ENCODE measurements at places on chromosomes 5 and 9.

DNA sequence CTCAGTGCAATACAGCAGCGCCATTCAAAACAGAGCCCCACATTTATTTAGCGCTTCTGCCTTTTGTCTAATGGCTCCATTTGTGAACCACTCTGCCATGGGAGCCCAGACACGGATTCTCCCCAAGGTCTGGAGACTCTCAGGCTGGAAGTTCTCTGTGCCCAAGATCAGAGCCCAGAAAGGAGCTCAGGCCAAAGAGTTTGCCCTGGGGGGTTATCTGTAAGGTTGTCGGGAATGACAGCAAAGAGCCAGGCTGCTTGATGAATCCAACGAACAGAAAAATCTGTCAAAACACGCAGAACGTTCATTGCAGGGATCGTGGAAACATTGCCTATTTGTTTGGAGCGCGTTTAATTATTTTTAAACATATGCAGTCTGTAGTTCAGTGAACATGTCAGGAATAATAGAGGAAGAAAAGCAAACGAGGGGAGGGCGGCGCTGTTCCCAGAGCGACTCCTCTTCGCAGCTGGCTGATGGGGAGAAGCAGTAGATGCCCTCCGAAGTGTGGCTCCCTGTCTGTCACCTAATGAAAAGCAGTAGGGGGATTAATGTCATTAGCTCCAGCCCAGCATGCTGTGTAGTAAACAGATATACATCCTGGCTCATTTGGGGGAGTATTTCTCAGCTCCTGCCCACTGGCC is 464.9 kb upstream of the MPDZ start:
- DNase-seq: no peak

DNA sequence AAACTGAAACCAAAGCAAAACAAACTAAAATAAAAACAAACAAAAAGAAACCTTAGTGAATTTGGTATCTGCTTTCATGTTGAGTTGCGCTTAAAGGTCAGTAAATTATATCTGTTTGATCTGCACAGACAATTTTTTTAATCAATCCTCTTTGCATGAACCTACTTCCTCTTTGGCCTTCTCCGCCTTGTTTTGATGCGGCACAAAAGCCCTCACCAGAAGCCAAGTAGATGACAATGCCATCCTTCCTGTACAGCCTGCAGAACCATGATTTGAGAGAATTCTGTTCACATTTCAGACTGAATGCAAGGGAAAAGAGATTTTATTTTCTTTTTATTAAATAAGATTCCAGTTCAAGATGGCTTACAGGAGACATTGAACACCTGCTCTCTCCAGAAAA is 473.6 kb upstream of the FTMT start:
- no peak for DNase-seq

DNA sequence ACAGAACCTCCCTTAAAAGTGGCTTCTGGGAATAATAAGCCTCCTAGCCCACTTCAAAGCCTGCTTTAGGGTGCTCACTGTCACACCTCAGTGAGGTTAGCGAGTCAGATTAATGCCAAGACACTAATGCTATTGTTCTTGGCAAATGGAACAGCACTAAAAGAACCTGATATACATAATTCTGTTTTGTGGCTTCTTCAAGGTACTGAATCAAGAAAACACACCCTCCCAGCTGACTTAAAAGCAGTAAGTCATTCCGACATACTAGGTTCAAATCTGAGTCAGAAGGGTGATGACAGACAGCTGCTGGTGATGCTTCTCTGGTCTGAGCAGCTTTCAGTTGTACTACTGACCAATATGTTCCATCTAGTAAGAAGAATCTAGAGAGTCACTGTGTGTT is 121.6 kb downstream of the OXCT1 start:
- DNase-seq: no peak

DNA sequence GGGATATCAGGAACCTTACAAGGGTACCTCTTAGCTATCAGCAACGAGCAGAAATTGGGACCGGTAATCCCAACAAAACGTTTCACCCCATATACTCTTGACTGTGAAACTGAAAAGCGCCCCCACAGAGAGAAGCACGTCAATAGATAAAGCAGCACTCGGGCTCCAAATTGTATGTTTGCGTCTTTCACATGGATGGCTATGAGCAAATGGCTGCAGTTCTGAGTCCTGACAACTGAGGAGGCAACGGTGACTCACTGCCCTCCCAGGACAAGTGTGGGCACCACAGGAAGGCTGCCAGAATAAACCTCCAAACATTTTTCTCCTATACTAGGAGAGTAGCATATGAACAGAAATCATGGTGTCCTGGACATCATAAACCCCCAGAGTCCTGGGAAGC is 36.6 kb downstream of the SEMA4D start:
- no peak for DNase-seq

DNA sequence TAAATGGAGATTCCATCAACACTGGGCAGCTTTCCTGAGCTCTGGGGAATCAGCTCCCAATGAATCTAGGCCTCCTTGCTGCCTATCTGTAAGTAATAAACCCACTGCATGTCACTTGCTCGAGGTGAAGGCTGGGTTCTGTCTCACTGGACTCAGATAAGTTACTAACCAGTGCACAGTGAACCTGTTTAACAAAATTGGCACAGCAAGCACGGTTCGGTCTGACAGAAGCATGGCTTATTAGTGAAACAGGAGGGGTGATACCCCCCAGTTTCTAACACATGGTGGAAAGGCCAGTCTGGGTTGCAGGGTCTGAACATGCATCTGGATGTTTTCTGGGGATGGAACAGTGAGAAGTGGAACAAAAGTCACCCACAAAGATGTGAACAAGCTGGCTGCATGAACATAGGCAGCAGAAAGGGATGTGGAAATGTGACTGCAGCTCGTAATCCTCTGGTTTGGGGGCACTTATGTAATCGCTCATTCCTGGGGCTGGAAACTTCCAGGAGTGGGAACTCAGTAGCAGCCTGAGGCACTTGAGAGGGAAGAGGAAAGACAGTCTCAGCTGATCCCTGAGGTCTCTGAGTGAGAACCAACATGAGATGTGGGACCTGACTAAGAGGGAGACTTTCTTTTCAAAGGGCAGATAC is 37.7 kb downstream of the UGT3A2 start:
- no peak for DNase-seq

- no peak for DNase-seq
Observed at GRCh38 chr9:16304301-16304700, 566.2 kb downstream of the BNC2 start.

- no peak for DNase-seq
Observed at GRCh38 chr5:125198270-125198974, 452.0 kb upstream of the ZNF608 start.

GRCh38 chr5:6910950-6911349 is 197.7 kb downstream of the TENT4A start:
- DNase-seq: no peak

DNA sequence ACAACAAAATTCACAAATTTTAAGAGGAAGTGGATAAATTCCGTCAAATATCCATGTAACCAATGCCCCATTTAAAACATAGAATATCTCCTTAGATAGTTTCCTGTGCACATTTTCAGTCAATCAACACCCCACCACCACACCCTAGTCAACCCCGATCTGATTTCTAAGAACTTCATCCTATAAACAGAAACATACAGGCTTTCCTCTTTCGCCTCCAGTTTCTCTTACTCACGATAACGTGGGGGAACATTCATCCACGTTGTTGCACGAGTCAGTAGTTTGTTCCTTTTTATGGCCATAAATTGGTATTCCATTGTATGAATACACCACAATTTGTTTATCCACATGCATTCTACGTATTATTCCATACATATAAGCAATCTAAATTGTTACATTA is 35.6 kb upstream of the TRIO start:
- no peak for DNase-seq

DNA sequence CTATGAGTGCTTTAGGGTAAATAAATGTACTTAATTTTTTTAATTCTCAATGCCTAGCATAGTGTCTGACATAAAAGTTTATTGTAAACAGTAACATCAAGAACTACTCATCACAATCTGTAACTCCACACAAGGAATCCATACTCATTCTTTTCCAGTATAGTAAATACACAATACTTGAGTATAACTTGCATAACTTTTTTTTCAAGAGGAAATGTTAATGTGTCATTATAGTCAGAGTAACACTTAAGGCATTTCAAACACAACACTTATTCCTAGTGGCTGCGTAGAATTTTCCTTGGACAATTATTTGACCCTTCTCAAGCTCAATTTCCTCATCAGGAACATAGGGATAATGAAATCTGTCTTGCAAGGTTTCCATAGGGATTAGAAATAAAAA is 584.3 kb downstream of the CAAP1 start:
- DNase-seq: no peak

DNA sequence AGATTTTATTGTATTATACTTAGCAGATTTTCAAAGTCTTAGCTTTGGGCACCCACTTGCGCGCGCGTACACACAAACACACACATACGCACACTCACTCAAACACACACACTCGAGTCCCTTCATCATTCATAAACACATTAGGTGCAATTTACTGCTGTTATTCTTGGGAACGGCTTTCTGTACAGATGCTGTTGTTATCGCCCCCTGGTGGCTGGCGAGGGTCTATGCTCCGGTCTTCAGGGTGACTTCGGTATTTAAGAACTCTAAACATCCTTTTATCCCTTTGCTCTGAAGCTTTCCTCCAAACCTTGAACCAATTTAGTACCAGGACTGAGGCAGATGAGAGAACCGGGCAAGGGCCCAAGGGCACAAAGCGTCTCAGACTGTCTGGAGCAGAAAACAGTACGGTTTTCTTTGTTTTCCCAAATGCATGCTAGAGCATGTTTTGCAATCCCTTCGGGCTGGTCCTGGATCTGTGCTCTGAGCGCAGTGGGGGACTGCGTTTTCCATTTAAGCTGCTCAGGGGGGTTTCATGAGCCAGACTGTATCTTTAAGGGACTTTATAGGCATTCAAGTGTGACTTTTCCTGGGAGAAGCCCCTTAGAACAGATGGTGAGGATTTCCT is 1.7 kb upstream of the SLIT3 start:
- no peak for DNase-seq

GRCh38 chr5:164518067-164518740 is 1012.8 kb downstream of the MAT2B start:
- no peak for DNase-seq

- no peak for DNase-seq
Observed at GRCh38 chr5:107517185-107518033, 153.3 kb downstream of the EFNA5 start.

GRCh38 chr9:95874989-95875304 is 544 bp upstream of the ERCC6L2 start:
- DNase-seq: peak; percentile 13

DNA sequence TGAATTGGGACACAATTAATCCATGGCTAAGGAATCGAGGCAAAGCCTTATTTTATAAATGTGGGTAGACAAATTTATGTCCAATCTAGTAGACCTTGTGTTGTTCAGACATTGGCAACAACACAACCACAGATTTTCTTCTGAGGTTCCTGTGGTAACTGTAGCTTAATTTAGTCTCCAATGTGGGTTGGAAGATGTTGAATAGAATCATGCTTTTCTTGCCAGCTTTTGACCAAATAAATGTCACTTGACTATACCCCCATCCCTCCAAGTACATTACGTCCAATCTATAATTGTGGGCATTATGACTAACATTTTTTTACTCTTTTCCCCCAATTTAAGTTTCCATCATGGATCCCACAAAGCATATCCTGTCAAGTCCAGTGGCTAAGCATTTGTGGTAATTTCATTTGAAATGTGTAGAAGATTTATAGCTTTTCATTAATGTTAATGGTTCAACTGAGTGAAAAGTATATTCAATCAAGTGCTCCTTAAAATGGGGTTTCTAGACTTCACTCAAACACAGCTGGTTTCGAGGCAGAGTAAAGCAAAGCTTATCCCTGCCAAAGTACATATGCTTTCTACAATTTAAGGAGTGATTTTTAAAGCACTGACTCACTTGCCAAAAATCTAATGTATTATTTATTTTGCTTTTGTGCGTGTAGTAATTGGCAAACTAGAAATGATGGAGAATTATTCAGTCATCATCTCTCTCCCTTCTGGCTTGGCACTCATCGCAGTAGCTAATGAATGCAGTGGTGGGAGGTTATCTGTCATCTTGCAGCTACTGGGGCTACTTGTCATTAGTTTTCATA is 141.8 kb downstream of the FAM174A start:
- no peak for DNase-seq

GRCh38 chr5:141560151-141560550 is 58.6 kb downstream of the DIAPH1 start:
- no peak for DNase-seq

DNA sequence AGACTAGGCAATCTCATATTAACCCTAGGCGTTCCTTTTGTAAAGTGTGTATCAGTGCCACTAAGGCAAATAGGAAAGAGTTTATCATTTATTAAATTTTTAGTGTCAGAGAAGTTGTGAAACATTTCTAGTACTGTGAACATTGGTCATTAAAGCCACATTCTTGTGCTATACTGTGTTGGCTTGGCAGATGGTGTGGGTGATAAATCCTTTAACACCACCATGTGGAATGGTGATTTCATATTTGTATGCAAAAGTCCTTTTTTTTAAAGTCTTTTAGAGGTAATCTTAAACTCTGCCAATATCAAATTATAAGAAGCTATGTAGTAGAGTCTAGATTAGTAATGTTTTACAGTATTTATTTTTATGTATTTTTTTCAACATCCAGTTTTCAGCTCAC is 18.1 kb downstream of the SLC12A2 start:
- no peak for DNase-seq

DNA sequence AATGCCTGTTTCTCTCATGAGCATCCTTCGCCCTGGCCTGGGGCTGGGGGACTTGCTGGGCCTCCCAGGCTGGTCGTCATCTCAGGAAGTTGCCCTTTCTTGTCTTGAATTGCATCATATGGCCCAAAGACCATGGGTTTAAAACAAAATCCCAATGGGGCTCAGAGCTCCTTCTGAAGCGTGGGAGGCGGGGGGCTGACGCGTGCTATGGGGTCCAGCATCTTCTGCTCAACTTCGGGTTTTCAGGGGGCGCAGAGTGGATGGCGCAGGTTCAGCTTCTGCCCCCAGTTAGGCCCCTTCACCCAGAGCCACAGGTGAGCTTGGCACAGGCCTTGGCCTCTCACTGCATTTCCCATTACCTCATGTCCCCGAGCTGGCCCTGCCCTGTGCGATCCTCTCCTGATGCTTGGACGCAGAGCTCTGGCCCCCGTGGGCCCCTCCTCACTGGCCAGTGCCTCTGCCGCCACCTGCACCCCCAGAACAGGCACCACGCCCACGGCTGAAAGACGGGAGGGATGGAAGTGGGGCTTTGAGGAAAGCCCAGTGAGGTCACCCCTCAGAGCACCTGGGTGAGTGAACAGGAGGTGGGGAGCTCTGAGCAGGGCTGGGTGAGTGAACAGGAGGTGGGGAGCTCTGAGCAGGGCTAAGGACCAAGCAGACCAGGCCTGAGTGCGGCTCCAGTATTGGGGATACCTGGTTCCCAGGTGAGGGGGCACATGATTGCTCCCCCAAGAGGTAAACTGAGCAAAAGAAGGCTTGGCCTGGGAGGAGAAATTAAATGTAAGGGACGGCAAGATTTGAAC is 56.0 kb downstream of the TRIP13 start:
- no peak for DNase-seq

Data from cortex of kidney (tissue), 1 donor.